ENCODE measurements at places on chromosomes 4 and X. TPM values are rescaled to one million over a fixed set of nuclear protein-coding genes. Genes with fewer than 3 reads are reported as not detected.

DNA sequence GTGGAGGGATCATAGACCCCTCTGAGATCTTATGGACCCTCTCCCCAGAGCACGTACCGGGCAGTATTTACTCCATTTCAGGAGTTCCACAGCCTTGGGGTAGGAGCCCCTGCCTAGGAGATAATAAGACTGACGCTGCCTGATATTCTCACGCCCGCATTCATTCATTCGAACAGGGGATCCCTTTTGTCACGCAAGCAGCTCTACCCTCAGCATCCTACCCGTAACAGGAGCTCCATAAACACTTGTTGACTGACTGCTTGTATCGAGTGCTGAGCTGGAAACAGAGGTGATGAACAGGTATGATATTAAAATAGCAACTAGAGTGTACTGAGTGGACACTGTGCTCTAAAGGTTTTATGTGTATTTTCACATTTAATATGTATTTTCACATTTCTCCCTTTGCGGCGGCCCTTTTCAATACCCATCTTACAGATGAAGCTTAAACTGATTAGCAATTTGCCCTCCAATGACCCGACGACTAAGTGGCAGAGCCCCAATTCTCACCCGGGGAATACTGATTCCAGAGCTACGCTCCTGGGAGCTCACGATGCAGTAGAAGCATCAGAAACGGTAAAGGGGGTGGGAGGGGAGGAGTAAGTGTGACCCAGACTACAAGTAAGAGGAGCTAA is 888 bp downstream of the RAB28 start:
- DNase-seq: no peak

GRCh38 chrX:134529481-134529880 is 69.5 kb downstream of the HPRT1 start:
- no peak for DNase-seq

GRCh38 chr4:81237791-81238190 is 22.8 kb upstream of the PRKG2 start:
- no peak for DNase-seq

DNA sequence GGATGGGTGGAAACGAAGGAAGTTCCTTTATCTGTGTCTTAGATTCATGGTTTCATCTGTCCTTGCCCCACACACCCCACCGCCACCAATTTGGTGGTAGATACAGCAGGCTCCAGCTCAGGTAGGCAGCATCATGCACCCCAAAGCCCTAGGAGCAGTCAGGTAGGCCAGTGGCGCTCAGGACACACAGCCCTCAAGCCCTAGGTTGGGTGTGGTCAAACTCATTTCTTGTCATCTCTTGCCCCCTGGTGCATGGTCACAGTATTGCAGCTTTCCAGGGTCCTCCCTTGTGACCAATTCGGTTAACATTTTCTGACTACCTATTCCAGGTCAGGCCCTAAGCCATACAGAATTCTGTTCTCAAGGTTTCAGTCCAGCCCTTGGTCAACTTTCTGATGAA is 14.5 kb upstream of the PRRG3 start:
- no peak for DNase-seq

GRCh38 chrX:140274811-140275525 is 229.9 kb downstream of the SOX3 start:
- DNase-seq: no peak

DNA sequence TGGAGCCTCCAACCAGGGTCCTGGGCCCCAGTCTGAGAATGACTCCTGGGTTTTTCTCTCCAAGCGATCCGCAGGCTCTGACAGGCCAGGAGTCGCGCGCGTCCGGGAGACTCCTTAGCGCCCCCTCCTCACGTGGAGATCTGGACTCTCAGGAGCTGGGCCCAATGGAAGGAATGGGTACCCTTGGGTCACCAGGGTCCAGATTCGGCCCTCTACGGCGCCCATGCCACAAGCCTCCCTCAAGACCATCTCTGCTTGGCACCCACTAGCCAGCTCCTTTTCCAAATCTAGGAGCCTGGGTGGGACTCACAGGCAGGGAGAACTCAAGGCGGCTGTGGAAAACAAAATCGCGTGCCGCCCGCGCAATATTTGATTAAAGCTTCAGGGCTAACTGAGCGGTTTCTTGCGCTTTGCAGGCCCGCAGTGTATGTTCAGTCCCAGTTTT is 7.1 kb downstream of the HAND2 start:
- DNase-seq: no peak

DNA sequence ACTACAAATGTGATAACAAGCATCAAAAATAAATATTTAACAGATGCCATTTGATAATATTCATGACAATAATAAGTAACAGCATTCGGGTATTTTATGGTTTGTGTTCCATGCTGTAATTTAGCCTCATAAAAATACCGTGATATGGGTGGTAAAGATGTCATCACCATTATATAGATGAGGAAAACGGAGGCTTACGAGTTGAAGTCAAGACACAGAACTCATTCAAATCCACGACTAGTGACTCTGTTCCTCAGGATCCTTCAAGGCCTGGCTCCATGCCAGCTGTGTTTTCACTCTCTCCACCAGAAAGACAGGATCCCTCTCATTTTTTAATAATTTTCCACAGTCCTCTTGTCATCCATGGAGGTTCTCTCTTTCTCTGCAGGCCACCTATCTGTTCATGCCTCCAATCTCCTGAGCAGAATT is 94.5 kb downstream of the APBB2 start:
- no peak for DNase-seq

GRCh38 chr4:186067757-186068385 is 1.1 kb upstream of the TLR3 start:
- peak; percentile 82 for DNase-seq

DNA sequence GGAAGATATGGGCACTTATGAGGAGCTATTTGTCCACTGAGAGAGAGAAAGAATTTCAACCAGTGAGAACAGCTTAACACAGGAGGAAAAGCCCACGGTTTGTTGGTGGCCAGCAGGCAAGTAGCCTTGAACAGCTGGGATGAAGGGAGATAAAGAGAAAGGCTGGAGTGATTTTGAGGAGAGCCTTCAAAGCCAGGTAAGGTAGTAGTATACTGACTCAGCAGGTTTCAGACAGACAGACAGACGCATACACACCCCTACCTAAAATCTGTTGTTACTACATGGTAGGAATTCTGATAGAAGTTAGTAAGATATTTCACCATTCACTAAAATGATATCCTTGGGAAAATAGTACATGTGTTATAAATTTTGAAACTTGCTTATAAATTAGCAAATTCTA is 60.5 kb downstream of the SEC24D start:
- DNase-seq: no peak

Gene PLAC1
- not detected for total RNA-seq

Gene IQSEC2
- total RNA-seq: 19.7 TPM

Data from sigmoid colon (tissue), 7 donors.